ENCODE measurements at places on chromosomes 3 and 15.

GRCh38 chr3:46935989-46936558 is 40.5 kb downstream of the CCDC12 start:
- no peak for DNase-seq

DNA sequence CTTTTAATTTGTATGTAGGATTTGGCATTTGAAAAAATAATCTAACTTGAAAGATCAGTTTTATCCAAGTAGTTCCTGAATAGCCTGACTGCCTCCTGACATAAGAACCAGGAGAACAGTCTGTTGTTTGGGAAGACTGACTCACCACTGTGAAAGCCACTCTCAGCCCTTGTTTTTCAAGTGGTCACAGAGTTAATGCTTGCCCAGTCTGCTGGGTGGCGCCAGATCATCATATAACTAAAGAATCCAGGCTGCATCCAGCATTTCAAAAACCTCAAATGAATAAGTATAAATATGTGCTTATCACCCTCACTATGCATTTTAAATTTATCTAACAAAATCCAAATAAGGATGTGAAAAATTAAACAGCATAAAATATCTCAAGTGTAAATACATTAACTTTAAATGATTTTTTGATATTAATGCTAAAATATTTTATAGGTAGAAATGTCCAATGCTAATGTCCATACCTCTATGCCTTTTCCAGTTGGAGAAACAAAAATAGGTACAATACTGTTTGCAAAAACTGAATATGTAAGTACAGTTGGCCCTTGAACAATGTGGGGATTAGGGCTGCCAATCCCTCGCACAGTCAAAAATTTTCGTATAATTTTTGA is 26.9 kb upstream of the ZBBX start:
- peak; percentile 28 for DNase-seq

DNA sequence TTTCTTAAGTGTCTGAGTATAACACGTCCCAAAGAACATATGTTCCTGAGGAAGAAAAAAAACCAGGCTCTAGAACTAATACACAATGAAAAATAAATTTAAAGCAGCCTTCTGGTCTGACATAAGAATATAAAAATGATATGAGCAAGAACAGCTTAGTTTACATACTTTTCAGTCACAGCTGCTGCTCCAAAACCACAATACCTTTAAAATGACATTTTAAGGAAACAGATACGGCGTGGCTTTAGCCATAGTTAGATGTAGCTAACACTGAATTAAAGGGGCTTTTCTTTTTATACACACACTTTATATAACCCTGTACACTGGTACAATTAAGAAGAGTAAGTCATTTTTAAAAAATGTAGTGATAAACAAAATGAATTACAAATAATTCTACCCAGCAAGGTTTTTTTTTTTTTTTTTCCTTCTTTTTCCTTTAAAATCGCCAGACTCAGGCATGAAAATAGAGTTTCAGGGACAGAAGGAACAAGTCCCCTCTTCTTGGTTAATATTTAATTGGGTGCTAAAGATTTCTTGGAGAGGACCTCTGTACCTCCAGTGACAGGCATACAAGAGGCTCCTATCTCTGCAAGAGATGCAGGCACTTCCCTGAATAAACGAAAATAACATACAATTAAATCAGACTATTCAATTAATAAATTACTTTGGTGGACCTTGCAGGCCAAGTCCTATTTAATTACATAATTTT is 265.6 kb downstream of the FOXP1 start:
- DNase-seq, result no peak

DNA sequence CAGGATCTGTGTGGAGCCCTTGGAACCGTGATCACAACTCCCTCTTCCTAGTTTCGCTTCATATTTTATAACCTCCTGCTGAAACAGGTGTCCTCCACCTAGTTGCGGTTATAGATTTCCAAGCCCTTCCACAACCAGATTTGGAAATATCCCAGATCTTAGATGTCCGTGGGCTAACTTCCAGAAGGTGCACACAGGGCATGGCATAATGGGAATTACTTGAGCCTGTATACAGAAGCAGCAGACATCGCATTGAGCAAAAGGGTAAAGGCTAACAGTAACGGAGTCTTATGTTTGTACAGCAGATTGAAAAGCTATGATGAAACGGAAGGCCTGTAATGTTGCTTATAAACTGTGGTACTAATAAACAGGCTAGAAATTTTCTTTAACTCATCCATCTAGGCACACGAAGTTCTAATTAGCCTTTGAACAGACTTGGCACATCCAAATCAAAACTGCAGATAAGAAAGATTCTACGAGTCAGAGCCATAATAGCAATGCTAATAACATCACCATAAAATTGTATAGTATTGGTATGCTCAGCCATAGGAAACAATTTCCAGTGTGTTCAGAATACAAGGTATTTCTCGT is 1.2 kb upstream of the USF3 start:
- no peak for DNase-seq

GRCh38 chr3:156460206-156460611 is 94.7 kb downstream of the SSR3 start:
- DNase-seq, result no peak

All from NCI-H1417 treated with DMSO at 0.1 percent for 48 hours (cell line).